ENCODE measurements at places on chromosomes 11 and 22.

DNA sequence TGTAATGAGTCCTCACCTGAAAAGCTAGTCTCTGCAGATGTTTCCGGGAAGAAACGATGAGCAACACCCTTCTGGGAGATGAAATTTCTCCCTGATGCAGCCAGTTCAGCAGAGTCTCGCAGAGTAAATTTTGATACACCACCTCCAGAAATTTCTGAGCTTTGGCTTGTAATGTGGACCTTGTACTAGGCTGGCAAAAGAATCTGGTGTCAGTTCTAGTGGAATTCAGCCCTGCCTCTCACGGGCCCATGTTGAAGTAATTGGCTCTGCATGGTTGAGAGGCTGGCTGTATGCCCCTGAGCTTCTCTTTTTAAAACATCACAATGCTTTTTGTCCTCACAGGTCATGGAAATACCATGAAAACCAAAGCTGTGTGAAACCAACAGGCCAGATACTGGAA lies at the start of gene GLYAT:
GLYAT (minus strand) TSS at position 125 of the 400 bp plus-strand sequence. CDS start 7,447 bp downstream, outside the sequence.
- DNase-seq: no peak

DNA sequence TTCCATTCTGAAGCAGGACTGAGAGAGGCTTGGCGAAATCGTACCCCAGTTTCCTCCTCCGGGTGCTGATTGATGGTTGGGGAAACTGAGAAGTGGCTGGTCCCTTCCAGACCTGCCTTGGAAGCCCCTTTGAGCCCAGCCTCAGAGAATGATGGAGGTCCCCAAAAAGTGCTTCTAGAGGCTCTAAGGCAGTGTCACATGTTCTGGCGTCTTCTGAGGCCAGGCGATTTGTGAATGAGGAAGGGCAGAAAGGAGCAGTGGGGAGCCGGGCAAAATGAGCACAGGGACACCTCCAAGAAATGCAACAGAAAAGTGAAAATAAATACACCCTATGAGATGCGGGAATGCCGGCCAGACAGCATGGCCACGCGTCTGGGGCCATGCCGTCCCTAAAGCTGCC lies 1.0 kb upstream of the LIF start:
- no peak for DNase-seq

- no peak for DNase-seq
Measured at GRCh38 chr11:83480251-83480650, 194.1 kb upstream of the CCDC90B start.

- no peak for DNase-seq
Measured at GRCh38 chr11:43947003-43947500, 4.6 kb downstream of the C11orf96 start.

DNA sequence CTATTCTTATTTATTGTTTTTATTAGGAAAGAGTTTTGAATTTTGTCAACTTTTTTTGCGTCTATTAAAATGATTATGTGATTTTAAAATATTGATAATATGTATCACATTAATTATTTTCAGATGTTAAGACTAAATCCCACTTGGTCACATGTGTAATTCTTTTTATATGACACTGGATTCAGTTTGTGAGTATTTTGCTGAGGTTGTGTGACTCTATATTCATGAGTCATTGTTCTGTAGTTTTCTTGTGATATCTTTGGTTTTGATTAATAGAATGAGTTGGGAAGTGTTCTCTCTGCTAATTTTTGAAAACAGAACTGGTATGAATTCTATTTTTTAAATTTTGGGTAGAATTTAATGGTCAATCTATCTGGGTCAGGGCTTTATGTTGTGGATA lies 317.9 kb downstream of the ETS1 start:
- no peak for DNase-seq

GRCh38 chr11:35045236-35045820 lies 93.6 kb upstream of the CD44 start:
- no peak for DNase-seq

DNA sequence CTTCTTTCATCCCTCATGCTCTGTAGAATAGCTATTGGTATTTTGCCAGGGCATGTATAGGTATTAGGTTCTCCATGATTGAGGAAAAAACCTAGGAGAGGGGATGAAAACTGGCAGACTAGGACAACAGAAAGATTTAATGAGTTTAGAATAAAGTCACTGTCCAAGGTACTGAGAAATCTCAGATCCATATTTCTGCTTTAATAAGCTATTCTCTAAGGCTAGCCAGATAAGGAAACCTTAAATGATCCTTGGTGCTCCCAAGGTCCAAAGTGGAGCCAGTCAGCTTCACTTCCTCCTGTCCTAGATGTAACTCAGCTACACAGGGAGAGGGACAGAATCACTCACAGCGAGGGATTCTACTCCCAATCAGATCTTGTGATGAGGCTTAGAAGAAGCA lies 13.7 kb upstream of the CSNK2A3 start:
- no peak for DNase-seq

DNA sequence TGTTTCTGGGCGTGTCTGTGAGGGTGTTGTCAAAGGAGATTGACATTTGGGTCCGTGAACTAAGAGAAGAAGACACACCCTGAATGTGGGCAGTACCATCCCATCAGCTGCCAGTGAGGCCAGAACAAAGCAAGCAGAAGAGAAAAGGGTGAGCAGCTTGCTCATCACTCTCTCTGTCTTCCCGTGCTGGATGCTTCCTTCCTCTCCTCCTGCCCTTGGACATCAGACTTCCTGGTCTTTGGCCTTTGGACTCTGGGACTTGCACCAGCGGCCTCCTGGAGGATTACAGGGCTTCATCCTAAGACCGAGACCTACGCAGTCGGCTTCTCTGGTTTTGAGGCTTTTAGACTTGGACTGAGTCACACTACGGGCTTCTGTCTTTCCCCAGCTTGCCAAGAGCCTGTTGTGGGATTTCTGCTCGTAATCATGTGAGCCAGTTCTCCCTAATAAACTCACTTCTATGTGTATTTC lies 18.8 kb downstream of the APOL2 start:
- DNase-seq: no peak

- no peak for DNase-seq
Measured at GRCh38 chr11:69950120-69950519, 128.0 kb upstream of the ANO1 start.

- DNase-seq: no peak
Measured at GRCh38 chr11:72605973-72606747, 68.1 kb downstream of the PDE2A start.

DNA sequence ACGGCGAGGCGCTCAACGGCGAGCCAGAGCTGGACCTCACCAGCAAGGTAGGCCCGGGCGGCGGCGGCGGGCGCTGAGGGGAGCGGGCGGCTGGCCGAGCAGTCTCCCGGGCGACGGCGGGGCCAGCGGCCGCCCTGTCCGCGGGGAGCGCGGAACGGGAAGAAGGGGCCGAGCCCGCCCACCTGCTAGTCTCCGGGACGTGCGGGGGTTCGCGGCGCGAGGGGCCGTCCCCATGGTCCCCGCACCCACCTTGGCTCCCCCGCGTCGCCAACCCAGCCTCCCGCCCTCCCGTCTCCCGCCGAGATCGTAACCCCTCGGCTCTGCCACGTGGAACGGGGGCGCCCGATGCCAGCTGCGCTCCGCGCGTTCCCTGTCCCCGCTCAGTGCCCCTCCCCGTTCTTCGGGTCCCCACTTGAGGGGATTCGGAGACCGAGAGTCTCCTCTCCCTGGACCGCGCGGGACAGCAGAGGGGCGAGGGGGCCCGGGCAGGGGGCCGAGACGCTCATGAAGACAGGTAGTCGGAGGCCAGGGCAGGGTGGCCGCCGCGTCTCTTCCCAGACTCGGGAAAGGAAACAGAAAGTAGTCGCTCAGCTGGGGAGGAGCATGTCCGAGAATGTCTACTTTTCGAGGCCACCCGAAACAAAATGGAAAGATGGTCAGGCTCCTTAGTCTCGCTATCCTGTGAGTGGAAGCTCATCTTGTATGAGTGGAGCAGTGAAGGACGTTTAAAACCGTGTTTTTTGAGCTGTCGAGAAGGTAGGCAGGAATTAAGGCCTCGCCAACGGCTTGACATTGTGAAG lies 557 bp downstream of the GTPBP1 start:
- peak; percentile 15 for DNase-seq

DNA sequence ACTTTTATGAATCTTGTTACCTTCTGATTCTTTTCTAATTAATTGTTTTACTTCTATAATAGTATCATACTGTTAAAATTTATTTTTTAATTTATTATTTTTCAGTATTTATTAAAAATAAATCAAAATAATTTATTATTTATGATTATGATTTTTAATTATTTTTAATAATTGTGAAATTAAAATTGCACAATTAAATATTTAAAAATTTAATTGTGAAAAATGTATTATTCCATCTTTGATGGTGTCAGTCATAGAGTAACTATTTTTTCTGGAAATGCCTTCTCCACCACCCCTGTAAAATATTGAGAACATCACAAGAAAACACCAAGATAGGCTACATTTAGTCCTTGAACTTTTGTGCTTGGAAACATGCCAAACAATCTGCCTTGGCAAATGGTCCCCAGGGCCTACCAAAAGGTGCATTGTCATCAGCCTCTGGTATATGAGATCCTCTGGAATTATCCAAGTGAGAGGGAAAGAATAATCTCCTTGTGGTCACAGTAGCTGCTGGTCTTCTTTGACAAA lies at the start of gene OR8H2:
OR8H2 (plus strand) TSS at position 478 of the 528 bp plus-strand sequence. CDS start 1,356 bp downstream, outside the sequence.
- DNase-seq: no peak

DNA sequence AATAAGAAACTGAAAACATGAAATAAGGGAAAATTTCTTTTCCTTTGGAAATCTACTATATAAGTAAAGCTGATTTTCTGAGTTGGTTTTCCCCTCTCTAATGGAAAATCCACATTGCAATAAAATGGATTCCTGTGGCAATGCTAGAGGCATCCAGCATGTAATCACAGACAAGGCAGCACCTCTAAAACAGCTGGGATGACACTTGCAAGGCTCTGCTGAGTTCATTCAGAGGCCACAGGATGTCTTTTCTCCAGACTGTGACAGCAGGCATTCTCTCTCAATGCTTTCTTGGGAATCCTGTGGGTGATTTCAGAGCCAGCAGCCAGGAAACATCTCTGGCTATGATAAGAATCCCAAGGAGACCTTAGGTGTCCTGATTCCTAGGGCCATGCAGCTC lies 201.3 kb upstream of the BLID start:
- DNase-seq: no peak

DNA sequence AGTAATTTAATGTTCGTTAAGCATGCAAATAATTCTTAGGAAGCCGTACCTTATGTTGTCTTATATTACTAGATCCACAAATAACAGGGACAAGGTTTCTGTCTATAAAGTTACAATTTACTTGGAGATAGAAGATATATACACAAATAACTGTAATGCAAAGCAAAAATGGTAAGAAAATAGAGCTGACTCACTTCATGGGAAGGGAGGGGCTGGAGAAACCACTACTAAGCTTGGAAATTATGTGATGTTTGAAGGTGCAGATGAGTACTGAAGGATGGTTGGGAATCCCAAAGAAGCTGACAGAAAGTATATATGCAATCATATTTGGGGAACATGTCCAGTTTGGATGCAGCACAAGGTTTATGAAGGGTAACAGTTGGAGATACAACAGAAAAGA lies 4.0 kb downstream of the NPAT start:
- DNase-seq: no peak

GRCh38 chr11:58807343-58807742 lies 37.2 kb downstream of the GLYATL2 start:
- DNase-seq: no peak

DNA sequence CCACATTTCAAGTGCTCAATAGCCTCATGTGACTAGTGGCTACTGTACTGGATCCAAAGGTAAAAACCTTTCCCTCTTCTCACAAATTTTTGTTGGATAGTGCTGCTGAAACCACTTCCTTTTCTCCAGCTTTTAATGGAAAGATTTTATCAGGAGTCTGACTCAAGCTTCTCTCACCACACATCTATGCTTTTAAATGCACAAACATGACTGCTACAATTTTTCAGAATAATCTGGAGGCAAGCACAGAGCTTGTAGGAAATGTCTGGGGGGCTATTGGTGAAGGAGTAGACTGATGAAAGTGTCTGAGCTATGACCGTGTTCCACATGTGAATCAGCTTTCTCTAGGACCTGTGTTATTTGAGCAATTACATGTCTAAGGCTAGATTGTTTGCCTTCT lies 101.1 kb upstream of the FAT3 start:
- DNase-seq: no peak

DNA sequence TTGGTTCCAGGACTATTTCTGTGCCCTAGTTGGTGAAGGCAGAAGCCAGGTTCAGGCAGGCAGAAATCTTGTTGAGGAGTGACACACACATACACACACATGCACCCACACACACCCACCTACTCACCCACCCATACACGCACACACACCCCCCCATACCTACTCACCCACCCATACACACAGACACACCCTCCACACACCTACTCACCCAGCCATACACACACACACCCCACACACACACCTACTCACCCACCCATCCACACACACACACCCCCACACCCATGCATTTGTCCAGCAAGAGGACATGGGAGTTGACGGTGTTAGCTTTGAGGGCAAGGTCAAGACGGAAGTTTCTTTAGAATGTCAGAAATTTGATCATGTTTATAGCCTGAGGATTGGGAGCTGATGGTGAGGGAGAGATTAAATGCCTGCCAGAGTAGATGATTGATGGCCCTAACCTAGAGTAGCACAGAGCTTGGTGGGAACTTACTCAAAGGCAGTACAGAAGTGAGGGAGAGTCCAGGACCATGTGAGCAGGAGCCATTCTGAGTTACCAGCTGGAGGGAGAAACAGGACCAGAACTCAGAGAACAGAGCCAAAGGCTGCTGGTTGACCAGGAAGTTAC lies 68.9 kb downstream of the CYB5R2 start:
- DNase-seq: no peak

GRCh38 chr11:126281666-126282175 lies 1.2 kb upstream of the TIRAP start:
- no peak for DNase-seq

GRCh38 chr11:122158171-122158570 lies 42.2 kb upstream of the BLID start:
- DNase-seq: no peak

DNA sequence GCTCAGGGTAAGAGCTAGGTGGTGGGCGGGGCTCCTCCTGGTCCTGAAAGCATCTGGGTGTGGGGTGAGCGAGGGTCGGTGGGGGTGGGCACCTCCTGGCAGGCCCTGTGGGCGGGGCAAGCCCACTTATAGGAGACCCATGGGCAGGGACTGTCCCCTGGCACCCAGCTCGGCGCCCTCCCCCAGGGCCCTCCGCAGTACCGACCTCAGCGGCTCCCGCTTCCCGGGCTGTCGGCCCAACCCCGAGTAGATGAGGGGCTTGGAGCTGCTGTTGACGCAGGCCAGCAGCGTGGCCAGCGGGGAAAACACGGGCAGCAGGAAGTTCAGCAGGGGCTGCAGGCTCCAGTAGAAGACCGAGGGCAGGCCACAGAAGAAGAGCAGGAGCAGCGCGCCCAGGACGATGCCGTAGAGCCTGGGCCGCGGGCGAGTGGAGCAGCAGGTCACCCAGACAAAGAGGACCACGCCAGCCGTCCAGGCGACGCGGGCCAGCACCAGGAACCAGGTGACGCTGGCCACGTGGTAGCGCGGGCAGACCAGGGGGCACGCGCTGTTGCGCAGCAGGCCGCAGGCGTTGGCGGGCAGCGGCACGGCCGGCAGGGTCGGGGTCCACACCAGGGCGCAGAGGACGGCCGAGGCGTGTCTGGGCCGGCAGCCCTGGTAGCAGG lies 663 bp downstream of the MRGPRG start:
- no peak for DNase-seq
